ENCODE measurements at places on chromosomes 1 and 21.

DNA sequence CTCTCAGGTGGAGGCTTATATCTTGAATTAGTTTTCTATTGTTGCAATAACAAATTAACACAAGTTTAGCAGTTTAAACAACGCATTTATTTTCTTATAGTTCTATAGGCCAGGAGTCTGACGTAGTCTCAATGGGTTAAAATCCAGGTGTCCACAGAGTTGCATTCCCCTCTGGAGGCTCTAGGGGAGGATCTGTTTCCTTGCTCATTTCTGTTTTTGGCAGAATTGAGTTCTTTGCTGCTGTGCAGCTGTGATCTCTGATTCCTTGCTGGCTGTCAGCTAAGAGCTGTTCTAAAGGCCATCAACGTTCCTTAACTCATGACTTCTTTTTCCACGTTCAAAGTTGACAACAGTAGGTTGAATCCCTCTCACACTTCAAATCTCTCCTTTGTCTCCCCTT is 31.8 kb downstream of the S100A10 start:
- DNase-seq: no peak

DNA sequence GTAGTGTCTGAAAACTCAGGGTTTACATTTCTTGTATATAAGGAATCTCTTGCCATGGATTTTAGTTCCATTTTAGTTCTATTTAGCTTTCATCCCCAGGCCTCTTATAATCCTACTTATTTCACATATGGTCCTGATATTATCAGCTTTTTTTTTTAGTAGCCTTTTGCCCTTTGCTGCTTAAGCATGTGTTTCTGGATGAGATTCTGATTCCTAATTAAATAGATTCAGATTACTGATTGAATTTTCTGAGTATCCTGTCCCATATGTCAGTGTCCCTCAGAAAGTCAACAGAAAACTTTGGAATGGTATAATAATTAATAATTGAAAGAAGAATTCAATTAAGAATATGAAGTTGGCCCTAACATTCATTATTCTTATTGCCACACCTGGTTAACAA is 134.7 kb upstream of the HOOK1 start:
- DNase-seq: no peak

DNA sequence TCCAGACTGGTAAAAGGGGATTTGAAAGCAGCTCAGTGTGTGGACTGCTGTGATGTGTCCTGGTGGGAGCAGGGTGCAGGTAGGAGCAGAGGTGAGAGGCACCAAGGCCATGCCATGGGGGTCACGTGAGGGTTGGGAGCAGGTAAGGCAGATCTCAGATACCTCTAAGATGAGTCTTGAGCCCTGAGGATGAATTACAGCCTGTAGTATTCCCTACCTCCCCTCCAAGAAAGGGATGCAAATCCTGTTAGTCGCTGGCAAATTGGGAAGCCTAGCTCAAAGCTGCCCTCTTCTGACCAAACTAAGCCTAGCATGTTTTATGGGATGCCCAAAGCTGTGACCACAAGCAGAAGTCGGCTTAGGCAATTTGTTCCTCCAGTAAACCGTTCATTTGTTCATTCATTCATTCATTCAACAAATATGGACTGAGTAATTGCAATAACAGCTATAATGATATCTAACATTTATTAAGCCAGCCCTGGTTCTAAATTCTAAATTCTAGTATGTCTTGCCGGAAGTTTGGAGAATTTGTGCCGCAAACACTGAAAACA is 3.9 kb upstream of the NUAK2 start:
- DNase-seq: peak; percentile 82

- no peak for DNase-seq
These were observed 13.2 kb upstream of the NPHP4 start for GRCh38 chr1:6005276-6005917.

DNA sequence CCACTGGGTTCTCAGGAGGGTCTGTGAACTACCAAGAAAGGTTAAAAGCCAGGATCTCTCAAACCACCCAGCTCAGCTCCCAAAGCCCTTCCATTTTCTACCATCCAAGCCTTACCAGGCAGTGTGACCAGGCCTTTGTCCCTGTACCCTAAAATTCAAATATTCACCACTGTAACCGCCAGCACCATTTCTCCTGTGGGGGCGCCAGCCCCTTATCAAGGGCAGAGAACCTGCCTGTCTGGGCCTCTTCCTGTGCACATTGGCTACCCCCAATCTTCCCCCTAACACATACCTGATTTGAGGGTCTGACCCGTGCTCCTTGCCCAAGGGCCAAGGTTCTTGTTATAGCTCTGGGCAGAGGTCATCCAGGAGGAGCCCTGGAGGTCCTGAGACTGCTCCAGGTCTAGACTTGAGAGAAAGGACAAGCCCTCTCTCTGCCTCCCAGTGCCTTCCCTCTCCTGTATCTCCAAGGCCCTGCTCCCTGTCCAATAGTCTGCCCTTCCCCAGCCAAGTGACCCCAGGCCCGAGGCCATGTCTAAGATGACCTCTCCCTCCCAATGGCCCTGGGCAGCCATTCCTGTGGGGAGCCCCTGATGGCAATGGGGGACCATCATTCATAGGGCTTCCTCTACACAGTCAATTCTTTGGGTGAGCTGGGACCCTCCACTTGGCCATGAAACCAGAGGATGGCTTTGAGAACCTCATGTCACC is 78.5 kb downstream of the FHAD1 start:
- DNase-seq: no peak

GRCh38 chr1:62131093-62131725 is 63.4 kb upstream of the L1TD1 start:
- peak; percentile 87 for DNase-seq

- DNase-seq: no peak
These were observed 108.0 kb downstream of the TNNI3K start for GRCh38 chr1:74343216-74343615.

GRCh38 chr1:184532199-184532598 is 145.4 kb downstream of the C1orf21 start:
- DNase-seq: no peak

DNA sequence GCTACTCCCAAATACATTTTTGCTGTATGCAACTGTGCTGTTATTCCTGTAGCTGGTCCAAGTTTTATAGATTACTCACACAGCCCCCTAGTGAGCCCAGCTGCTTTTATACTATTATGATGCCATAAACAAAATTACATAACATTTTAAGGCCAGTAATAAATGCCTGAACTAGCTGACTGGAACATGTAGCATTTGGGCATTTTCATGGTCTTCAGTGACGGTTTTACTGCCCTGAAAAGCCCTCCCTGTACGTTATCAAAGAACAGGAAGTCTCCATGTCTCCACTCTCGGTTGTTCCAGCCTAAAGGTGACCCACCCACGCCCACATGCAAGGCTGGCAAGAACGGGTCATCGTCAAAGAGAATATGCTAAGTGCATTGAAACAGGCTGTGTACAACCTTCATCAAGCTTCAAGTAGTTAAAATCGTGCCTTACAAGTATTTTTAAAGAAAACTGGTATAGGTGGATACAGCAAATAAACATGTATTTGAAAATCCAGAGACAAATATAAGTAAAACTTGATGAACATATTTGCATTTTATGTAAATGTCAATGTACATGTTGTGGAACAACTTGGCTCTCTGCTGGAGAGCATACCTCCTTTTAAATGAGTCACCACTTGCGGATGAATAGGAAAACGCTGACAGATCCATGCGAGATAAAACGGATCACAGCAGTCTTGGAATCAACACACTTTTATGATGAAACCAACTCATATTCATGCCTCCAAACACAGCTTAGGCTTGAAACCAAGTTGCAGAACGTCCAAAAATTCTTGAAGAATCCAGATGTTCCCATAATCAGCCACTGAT is 520.5 kb downstream of the SMYD3 start:
- peak; percentile 69 for DNase-seq

DNA sequence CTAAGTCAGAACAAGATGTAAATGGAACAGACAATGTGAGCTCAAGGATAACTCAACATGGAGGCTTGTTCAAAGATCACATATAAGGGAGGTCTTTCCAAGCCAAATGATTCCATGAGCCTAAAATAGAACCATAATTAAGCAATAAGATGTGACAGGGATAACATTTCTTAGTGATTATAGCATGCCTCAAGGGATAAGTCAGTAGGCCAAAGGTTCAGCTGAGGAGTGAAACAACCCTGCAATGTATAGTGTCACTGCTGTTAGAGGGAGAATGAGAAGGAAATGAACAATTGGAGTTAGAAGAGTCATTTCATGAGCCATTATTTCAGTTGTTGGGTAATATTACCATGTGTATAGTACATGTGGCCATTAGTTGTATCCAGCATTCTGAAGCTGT is 25.0 kb downstream of the GORAB start:
- DNase-seq: peak; percentile 15

GRCh38 chr1:33826311-33826710 is 37.6 kb upstream of the HMGB4 start:
- DNase-seq: no peak

DNA sequence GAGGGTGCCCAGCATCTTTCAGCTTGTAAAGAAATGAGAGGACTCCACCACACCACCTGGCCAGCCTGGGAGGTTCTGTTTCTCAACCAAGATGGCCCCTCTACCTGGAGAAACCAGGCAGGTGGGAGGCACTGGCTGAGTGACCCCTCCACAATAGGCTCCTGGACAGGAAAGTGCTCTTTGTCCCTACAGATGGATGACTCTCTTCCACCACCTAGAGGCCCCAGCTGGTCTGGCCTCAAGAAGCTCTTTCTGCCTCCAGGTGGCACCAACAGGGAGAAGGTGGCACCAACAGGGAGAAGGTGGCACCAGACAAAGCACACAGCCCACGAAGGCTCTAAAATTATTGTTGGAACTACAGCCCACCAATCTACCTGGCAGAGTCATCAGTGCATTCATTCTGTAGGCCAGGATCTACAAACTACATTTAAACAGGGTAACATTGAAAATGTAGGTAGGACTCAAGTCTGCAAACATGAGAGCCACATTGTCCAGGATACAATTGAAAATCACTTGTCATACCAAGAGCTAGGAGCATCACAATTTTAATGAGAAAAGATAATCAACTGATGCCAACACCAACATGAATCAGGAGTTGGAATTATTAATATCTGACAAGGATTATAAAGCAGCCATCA is 14.4 kb downstream of the TMPRSS3 start:
- peak; percentile 30 for DNase-seq

DNA sequence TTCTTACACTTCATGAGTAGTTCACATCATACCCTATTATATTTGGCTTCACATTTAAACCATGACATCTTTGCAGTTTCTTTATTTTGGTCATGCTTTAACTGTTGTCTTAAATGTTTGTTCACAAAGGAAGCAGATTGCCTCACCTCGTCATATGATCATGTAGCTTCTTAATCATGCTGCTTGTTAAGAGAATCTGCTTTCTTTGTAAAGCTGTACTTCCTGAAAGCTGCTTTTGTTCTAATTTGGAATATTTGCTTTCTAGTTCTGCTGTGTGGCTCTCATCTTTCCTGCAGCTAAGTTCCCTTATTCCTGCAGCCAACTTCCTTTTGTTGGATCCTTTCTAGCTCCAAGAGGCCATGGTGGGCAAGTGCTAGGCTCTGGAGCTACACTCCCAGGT is 62.9 kb upstream of the SIM2 start:
- no peak for DNase-seq

DNA sequence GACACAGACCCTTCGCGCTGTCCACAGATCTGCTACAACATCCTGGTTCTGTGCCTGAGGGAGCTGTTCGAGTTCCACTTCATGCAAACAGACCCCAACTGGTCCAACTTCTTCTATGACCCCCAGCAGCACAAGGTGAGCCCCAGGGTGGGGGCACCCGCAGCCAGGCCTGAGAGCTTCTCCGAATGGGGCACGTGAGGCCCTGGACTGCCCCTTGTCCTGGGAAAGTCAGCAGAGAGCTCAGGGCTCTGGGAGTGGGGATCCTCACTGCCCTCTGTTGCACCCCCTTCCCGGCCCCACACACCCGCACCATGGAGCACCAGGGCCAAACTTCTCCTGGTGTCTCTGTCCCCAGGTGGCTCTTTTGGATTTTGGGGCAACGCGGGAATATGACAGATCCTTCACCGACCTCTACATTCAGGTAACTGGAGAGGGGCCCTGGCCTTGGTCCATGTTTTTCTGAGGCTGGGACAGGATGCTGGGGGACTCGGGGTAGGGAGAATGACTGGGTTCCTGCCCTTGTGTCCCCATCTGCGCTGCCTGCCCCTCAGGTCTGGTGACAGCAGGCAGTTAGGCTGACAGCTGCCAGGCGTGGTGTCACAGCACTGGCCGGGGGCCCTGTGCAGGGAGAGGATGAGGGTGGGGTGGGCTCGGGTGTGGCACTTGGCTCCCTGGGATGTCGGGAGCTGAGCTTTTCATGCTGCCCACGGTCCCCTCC is 44.6 kb downstream of the COQ8A start:
- no peak for DNase-seq

DNA sequence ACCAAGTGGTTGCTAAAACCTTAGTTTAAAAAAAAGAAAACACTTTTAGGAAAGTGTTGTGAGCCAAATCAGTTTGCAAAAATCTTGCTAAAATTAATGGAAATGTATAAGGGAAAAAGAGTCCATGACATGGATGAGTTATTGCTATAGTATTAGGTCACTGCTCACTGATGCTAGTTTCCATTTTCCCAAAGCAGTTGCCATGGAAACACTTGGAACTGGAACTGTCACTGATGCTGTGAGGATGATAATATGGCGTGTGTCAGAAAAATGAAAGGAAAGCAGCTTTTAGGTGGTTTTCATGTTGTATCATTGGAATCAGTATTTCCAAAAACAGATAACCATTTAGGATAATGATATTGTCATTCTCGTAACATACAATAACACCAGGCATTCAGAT is 104.4 kb downstream of the PHTF1 start:
- no peak for DNase-seq

DNA sequence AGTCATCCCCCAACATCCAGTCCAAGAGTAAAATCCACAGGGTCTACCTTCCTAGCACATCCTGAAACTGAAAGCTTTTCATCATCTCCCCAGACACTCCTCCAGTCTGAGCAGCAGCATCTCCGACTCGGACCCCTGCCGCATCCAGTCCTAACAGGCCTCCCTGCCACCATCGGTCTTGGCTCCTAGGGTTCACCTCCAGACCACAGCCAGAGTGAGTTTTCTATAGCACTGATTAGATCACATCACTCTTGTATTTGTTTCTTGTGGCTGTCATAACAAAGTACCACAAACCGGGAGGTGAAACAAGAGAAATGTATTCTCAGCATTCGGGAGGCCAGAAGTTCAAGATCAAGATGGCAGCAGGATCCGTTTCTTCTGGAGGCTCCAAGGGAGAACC is 187.8 kb downstream of the TOMM20 start:
- no peak for DNase-seq

DNA sequence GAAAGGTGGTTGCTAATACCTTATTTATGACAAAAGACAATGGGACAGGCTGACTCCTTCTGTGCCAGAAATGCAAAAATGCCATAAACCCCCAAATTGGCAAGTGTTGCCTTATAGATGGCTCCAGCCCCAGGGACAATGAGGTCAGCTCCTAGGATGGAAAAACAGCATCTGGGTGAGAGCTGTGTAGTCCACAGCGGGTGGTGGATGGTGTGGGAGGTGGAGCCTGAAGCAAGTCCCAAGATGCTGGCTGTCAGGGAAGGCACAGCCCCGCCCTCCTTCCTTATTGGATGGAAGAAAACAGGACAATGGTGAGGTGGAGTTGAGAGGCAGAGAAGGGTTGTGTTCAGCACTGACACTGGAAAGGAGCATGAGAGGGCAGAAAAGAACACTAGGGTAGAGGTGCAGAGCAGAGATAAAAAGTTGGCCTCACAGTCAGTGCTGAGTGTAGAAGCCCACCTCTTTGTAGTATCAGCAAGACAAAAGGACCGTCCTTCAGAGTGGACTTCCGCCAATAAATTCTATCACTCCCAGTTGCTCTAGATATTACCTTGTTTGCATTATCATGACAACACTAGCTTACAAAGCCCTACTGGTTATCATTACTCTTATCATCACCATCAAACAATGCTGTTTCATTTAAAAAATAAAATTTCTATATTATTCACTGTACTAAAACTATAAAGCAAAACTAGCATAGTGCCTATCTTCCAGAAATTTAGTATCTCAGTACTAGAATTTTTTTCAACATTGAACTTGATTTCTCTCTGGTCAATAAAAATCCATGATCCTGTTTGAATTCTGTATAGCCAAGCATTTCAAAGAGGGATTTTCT is 3.7 kb upstream of the SDE2 start:
- DNase-seq: peak; percentile 90

Measured in AG08395 (cell line).